Renal cortex interstitium (tissue), 15 donors: ENCODE measurements at places on chromosomes 12 and 14. TPM values are rescaled to one million over a fixed set of nuclear protein-coding genes. Genes with fewer than 3 reads are reported as not detected.

DNA sequence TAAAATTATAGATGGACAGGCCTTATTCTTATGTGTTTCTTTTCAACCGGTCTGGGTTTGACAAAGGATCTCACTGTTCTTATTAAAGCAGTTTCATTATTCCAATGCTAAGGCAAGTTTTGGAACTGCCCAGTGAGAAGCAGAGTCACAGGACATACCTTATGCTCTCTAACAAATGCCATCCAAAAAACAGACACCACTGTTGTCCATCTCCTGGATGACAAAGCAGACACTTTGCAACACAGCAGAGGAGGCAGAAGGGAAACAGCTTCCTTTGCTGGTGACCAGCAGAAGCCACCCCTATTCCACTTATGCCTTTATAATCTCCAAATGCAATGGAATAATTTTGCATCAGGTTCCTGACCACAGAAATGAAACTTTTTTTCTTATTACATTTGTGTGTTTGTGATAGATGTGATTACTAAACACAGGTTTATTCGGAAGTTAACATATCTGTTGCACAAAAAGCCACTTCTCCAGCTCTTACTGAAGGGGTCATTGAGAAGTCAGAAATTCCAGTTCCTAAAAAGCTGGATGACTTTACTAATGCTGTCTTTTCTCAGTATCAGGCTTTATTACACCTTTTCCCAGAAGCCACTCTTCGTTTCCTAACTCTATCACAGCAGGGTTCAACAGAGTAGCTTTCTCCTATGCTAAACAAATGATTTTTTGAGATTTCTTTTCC, 115.6 kb downstream of the BTG1 start:
- DNase-seq = no peak

DNA sequence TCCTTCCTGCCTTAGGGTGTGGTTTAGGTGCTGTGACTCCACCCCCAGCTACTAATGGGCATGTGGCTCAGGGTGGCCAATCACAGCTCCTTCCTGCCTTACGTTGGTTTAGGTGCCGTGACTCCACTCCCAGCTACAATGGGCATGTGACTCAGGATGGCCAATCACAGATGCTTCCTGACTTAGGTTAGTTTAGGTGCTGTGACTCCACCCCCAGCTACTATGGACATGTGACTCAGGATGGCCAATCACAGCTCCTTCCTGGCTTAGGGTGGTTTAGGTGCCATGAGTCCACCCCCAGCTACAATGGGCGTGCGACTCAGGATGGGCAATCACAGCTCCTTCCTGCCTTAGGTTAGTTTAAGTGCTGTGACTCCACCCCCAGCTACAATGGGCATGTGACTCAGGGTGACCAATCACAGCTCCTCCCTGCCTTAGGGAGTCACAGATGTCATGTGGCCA, 163.9 kb downstream of the TBX5 start:
- no peak for DNase-seq

DNA sequence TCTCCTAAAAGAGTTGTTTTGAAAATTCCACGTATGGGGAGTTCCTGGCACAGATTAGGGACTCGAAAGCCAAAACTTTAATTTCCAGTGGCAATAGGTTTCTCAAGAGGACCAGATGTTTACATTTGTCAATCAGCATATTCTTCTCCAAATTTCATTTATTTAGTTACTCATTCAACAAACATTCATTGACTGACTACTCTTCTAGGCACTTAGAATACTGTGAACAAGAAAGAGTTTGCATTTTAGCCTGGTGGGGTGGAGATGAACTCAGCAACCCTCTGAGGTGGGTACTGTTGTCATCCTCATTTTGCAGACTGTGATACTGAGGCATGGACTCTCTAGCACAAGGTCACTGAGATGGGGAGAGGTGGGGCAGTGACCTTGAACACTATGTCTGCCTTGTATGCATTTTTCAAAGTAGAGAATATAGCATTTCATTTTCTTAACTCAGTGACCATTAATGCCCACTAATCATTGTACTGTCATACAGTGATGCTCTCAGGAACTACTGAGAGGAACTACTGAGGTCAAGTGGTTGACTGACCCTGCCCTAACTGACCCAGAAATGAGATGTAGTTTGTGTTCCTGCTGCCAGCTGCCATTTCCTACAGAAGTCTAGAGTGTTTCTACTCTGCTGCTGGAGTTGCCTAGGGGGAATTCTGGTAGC, 2.2 kb downstream of the L3HYPDH start:
- no peak for DNase-seq

DNA sequence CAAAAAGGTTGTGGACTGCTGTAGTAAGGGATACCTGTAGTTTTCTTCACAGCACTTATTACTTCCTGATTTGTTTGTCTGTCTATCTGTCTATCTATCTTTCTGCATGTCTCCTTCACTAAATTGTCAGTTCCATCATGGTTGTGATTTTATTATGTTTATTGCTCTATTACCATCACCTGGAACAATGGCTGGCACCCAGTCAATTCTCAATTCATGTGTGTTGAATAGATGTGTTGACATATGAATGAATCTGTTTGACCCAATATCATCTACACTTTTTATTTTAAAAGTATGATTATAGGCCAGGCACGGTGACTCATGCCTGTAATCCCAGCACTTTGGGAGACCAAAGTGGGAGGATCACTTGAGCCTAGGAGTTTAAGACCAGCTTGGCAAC, 224.4 kb downstream of the NUBPL start:
- no peak for DNase-seq

GRCh38 chr12:131944601-131945251, 5.0 kb upstream of the EP400 start:
- no peak for DNase-seq

DNA sequence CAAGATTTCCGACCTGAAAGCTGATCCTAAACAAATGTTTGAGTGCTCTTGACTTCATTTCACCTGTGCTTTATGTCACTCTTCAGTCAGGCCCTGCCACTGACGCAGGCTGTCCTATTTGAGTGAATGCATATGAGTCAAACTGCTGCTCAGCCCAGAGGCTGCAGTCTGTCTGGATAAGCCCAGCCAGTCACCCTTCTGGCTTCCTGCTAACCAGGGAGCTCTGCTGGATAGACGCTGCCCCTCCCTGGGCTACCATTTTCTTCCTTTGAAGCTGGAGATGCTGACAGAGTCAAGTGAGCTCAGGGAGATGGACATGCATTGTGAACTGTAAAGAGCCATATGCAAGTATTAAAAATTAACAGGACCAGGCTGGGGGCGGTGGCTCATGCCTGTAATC, 5.1 kb upstream of the TUNAR start:
- no peak for DNase-seq

GRCh38 chr12:102567031-102567985, 86.9 kb upstream of the IGF1 start:
- DNase-seq = no peak

- no peak for DNase-seq
Observed at GRCh38 chr12:120237360-120238171, 28.0 kb downstream of the PXN start.

DNA sequence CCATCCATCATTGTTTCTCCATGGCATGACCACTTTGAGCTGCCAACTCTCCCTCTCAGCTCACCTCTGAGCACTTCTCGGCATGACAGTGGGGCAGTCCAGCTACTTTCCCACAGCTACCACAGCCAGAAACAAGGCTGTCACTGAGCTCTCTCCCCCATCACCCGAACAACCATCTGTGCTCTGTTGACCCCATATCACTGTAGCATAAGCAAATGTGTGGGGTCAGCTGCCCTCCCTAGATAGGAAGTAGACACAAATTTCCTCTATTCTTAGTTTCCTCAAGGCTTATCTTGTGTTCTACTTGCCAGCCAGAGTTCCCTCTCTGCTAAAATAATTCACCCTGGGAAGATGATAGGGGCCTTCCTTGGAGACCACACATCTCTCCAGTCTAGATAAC, 82.6 kb upstream of the FUT8 start:
- DNase-seq = no peak

DNA sequence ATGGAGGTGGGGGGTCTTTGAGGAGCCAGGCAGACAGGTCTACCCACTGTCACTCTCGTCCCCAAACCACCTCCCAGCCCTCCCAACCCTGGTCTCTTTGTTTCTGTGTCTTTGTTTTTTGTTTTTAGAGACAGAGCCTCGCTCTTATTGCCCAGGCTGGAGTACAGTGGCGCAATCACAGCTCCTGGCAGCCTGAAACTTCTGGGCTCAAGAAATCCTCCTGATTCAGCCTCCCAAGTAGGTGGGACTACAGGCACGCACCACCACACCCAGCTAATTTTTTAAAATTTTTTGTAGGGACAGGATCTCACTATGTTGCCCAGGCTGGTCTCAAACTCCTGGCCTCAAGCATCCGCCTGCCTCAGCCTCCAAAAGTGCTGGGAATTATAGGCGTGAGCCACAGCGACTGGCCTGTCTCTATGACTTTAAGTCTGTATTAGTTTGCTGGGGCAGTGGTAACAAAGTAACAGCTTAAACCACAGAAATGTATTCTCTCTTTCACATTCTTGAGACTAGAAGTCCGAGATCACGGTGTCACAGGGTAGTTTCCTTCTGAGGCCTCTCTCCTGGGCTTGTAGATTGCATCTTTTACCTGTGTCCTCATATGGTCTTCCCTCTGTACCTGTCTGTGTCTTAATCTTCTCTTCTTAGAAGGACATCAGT, 26.1 kb downstream of the DTX1 start:
- DNase-seq = no peak

DNA sequence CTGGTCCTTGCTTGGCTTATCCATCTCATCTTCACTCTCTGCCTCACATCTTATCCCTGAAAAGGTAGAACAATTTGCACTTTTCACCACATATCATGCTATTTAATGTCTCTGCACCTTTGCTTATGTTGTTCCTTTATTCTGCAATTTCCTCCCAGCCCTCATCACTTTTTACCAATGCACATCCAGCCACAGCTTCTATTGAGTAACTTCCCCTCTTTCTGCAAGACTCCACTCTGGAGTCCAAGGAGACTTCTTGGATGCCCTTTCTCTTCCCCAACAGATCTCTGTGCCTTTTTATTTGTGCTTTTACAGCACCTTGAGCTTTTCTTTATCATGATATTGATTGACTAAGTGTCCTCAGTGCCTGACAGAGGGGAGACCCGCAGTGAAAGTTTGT, 797.1 kb downstream of the VRK1 start:
- no peak for DNase-seq

- no peak for DNase-seq
Observed at GRCh38 chr14:50312734-50313054, 570 bp downstream of the DMAC2L start.

- no peak for DNase-seq
Observed at GRCh38 chr12:22691319-22691718, 66.3 kb downstream of the ETNK1 start.

DNA sequence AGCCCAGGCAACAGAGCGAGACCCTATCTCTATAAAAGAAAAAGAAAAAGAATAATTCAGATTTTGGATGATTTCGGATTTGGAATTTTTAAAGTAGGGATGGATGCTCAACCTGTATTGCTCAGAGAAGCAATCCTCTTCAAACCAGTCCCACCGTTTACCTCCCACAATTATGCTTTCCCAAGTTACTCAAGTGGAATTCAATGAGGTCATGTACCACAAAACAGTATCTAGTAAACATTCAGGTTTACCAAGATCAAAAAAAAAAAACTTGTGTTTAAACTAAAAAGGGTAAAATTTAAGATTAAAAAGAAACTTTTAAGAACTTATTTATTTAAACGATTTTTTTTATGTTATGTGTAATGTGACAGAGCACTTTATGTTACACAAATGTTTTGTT, 2.5 kb downstream of the KDM5A start:
- no peak for DNase-seq

GRCh38 chr12:2256453-2256852, 203.7 kb downstream of the CACNA1C start:
- DNase-seq = no peak

DNA sequence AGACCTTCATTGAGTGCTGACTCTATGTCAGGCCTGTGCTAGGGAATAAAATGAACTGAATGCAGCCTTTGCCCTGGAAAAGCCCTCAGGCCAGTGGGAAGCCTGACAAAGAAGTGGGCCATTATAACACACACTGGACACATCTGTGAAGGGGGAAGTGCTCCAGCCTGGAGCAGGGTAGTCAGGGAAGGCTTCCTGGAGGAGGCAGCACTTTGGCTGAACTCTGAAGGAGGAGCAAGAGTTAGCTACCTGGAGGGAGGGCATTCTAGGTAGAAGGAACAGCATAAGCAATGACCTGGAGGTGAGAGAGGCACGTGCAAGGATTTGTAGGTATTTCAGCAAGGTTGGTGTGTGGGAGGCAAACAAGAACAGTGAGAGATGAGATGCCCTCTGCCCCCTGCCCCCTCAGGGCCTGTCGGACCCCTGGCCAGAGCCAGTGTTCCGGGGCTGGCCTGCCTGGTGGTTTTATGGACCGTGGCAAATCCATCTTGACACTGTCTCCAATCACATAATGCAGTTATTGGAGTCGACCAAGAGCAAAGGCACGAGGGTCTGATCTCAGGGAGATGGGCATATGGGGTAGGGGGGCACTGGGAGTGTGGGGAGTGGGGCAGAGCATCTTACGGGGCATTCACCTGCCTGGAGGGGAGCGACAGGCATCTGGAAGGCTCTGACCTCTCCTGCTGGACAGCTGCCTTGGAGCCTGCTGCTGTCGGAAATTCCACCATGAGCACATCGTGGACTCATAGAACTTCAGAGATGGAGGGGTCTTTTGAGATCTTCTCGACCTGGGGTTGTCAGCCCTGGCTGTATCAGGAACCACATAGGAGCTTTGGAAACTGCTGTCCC, 2.7 kb upstream of the FAM222A start:
- DNase-seq = no peak

DNA sequence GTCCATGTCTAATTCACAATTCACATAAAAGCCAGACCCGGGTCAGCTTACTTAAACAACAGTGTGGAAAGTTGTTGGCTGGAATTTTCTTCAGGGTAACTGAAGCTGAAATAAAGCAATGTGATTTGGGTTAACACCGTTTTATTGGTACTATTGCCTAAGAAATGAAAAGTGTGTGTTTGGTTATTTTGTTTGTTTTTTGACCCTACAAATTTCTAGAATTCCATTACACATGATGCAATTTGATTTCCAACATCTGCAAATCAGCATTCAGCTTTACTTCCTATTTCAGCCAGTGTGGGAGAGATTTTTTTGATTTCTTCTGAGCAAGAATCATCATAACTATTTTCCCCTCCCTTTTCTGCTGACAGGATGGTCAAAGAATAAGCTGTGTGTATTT, 45.7 kb upstream of the CLMN start:
- DNase-seq = no peak

DNA sequence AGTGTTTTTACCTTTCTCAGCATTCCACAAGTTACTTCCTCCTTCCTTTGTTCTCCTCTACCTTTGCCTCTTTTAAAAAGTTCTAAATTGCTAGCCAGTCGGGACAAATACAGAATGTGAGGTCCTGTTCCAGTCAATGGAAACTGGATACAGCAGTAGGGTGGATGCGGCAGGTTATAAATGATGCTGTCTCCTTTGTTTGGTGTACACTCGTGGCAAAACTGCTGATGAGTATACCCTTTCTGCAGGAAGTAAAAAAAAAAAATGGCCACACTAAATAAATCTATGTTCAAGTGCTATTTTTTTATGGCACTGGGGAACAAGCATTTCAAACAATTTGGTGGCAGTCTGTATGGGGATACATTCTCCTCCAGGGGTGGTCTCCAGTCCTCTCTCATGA, 27.5 kb downstream of the KLRK1 start:
- DNase-seq = no peak

Gene EXOC3L4
- 2.4 TPM for polyA plus RNA-seq

Gene CAPZA3
- polyA plus RNA-seq = 0.37 TPM

Gene RAB21
- polyA plus RNA-seq = 57.8 TPM

Gene ENDOU
- 0.47 TPM for polyA plus RNA-seq

Gene KRT71
- not detected for polyA plus RNA-seq

Gene CCND2
- 58.5 TPM for polyA plus RNA-seq

Gene HNF1A
- polyA plus RNA-seq = 21.6 TPM

Gene CCNK
- 47.1 TPM for polyA plus RNA-seq

Gene RPGRIP1
- 0.42 TPM for polyA plus RNA-seq

Gene TAS2R9
- polyA plus RNA-seq = not detected

Gene TAS2R43
- 0.54 TPM for polyA plus RNA-seq

Gene SLC2A3
- 25.3 TPM for polyA plus RNA-seq

Gene CLEC4D
- 0.58 TPM for polyA plus RNA-seq
